ENCODE measurements at places on chromosomes 3 and 15. TPM values are rescaled to one million over a fixed set of nuclear protein-coding genes. Genes with fewer than 3 reads are reported as not detected.

GRCh38 chr3:188476935-188477334 lies 323.0 kb downstream of the LPP start:
- DNase-seq: no peak
- no peaks in the 10 kb centered on the region for H3K27me3 ChIP-seq
- H3K36me3 ChIP-seq: peaks cover 7% of the 10 kb centered on the region
- H3K4me1 ChIP-seq: peaks cover 7% of the 10 kb centered on the region
- H3K4me3 ChIP-seq: no peak overlapping the region
- H3K27ac ChIP-seq: no peak overlapping the region

- H3K27ac ChIP-seq: no peak overlapping the region
- H3K27me3 ChIP-seq: no peaks in the 10 kb centered on the region
- H3K36me3 ChIP-seq: peaks cover 5% of the 10 kb centered on the region
- H3K4me1 ChIP-seq: peaks cover 3% of the 10 kb centered on the region
Observed at GRCh38 chr3:188884299-188885043, 287.3 kb upstream of the TPRG1 start.

GRCh38 chr3:106089806-106090205 lies 221.0 kb upstream of the CBLB start:
- DNase-seq: no peak
- H3K27ac ChIP-seq: no peak overlapping the region
- H3K36me3 ChIP-seq: no peaks in the 10 kb centered on the region

Gene TRH
- total RNA-seq: not detected

DNA sequence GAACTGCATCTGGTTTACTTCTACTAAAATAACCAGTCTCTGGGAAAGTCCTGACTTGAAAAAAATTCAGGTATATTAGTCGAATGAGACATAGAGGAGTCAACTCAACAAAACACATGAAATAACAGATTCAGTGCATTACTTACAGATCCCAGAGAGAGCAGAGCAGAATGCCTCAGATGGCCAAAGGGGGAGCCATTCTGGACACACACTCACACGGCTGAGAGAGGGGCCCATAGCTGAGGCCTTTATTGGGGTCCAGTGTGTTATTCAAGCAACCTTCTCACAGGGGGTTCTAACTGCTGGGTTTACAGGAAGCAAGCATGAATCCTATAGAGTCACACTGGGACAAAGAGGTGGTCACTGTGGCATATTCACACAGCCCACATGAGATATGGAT lies 135.1 kb upstream of the SNRPN start:
- no peaks in the 10 kb centered on the region for H3K4me1 ChIP-seq
- no peaks in the 10 kb centered on the region for H3K27me3 ChIP-seq
- no peak overlapping the region for H3K4me3 ChIP-seq
- H3K27ac ChIP-seq: no peak overlapping the region
- H3K36me3 ChIP-seq: no peaks in the 10 kb centered on the region
- DNase-seq: no peak

Gene SATB1
- 561 TPM for total RNA-seq

DNA sequence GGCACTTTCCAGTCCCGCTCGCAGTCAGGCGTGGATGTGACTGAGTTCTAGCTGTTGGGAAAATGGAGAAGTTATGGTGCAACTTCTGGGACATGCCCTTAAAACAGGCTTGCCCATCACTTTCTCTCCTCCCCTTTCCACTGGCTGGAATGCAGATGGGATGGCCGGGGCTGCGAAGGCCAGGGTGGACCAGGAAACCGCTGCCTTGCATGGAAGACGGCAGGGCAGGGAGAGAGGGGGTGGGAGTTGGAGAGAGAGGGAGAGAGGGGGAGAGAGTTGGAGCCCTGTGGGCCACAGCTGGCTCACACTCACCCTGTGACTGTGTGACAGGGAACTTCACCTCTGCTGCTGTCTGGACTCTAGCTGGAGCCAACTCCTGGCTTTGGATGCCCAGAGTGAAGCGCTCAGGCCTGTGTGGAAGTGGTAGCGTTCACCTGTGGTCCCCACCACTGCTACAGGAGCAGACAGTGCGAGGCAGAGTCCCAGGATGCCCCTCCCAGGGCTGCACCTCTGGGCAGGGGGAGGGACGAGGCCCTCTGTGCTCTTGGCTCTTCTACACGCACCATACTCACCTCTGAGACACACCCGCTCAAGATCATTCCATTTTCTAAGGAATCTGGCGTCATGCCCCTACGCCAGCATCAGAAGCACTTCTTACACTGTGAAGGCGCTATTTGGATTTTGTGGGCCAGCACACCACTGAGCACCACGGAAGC lies 36.6 kb downstream of the KLHL25 start:
- no peak overlapping the region for H3K4me3 ChIP-seq
- no peaks in the 10 kb centered on the region for H3K27me3 ChIP-seq
- DNase-seq: no peak
- no peaks in the 10 kb centered on the region for H3K4me1 ChIP-seq
- no peaks in the 10 kb centered on the region for H3K36me3 ChIP-seq

- peaks cover 25% of the 10 kb centered on the region for H3K36me3 ChIP-seq
- peak overlapping the region; percentile 69 for H3K27ac ChIP-seq
- H3K27me3 ChIP-seq: no peaks in the 10 kb centered on the region
- DNase-seq: no peak
- H3K4me1 ChIP-seq: peaks cover 77% of the 10 kb centered on the region
- no peak overlapping the region for H3K4me3 ChIP-seq
Observed at GRCh38 chr3:152376351-152377183, 107.8 kb downstream of the MBNL1 start.

Gene GABRR3
- not detected for total RNA-seq

Gene CADPS
- not detected for total RNA-seq

DNA sequence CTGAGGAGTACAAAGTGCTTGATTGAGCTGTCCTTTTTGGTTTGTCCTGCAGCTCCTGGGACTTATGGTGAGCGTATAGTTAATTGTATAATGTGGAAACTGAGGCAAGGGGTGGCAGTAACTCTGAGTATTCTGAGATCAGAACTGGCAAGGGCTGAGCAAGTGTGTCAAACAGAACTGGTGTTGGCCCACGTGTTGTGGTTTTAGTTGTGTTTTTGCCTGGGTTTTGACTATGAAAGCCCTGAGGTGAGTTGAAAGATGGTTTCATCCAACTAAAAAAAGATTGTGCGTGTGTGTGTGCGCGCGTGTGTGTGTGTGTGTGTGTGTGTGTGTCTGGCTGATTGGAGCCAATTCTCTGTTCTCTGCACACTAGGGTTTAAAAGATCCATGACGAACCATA lies 154.1 kb downstream of the EDEM1 start:
- H3K27me3 ChIP-seq: peaks cover 2% of the 10 kb centered on the region
- H3K36me3 ChIP-seq: no peaks in the 10 kb centered on the region
- H3K4me1 ChIP-seq: no peaks in the 10 kb centered on the region
- DNase-seq: no peak
- no peak overlapping the region for H3K4me3 ChIP-seq
- H3K27ac ChIP-seq: no peak overlapping the region

GRCh38 chr3:111723293-111724215 lies 128.4 kb upstream of the ZBED2 start:
- peaks cover 24% of the 10 kb centered on the region for H3K36me3 ChIP-seq
- H3K27ac ChIP-seq: no peak overlapping the region
- H3K4me1 ChIP-seq: peaks cover 2% of the 10 kb centered on the region
- H3K27me3 ChIP-seq: no peaks in the 10 kb centered on the region
- H3K4me3 ChIP-seq: no peak overlapping the region
- no peak for DNase-seq

Gene C2CD4A
- 2.3 TPM for total RNA-seq

DNA sequence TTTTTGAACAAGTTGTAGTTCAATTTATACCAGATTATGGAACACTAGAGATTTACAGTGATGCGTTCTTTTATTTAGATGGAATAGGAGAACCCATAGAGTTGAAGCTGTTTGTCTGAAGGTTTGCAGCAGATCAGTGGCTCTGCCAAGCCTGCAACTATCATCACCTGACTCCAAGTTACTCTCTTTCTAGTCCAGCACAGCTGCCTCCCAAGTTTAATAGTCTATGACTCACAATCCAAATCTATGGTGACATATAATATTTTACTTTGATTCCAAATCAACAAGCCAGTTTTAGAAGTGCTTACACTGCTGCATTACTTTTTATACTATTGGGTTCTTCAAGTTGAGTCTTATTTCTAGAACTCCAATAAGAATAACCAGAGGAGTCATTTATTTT lies 400.4 kb downstream of the LPP start:
- no peak overlapping the region for H3K27ac ChIP-seq
- peaks cover 1% of the 10 kb centered on the region for H3K36me3 ChIP-seq
- peaks cover 27% of the 10 kb centered on the region for H3K4me1 ChIP-seq
- H3K4me3 ChIP-seq: no peak overlapping the region
- H3K27me3 ChIP-seq: no peaks in the 10 kb centered on the region

All from activated CD4-positive, alpha-beta memory T cell treated with anti-CD3 and anti-CD28 coated beads for 36 hours (primary cell).